ENCODE measurements at places on chromosomes 7 and 10.

- DNase-seq = no peak
Measured at GRCh38 chr10:21160116-21160515, 263.0 kb upstream of the NEBL start.

- no peak for DNase-seq
Measured at GRCh38 chr7:2215851-2216250, 16.9 kb downstream of the MAD1L1 start.

DNA sequence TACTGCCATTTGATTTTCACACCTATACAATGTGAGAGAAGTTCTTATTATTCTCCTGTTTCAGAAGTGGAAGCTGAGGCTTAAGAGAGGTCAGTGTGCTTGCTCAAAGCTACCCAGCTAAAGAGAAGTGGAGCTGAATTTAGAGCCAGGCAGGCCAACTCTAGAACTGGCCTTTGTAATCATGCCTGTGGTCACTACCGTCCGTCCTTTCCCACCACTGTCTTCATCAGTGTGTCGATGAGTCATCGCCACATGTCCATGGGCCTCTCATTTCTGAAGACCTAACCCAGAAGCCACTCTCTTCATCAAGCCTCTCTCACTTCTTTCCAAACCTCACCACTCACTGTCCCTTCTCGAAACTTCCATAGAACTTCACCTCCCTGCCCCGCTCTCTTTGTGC lies 237.8 kb downstream of the KIAA1217 start:
- DNase-seq = no peak

- no peak for DNase-seq
Measured at GRCh38 chr7:110421490-110422241, 669.3 kb upstream of the LRRN3 start.

DNA sequence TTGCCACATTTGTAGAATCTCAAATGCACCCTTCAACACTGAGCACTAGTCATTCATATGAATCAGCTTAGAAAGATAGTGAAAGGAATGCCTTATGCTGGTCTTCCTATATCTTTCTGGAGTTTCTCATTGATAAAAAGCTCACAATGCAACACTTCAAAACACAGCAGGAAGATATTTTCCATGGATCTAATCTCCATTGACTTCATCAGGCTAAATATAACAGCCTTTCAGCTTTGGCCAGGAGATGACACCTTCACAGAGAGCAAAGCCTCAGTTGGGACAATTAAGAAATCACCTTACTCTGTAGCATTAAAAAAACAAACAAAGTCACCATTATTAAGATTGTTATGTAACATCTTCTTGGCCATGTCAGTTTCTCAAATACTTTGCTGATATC lies 6.7 kb downstream of the NRP1 start:
- no peak for DNase-seq

DNA sequence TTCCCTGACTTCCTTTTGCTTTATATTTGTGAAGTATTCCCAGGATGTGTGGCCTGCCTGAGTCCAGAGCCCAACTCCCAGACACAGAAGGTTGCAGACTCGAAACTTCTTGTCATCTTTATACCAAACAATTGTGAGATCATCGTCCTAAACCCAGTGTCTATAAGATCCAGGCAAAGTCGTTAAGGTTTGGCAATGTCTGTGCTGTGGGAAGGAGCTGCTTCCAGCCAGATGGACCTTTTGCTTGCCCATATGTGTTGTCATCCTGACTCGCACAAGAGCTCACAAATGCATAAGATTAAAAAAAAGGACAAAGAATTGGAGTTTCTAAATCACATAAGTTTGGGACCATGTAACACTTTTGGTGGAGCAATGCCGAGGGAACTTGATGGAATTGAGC lies 37.0 kb downstream of the WNT2 start:
- no peak for DNase-seq

DNA sequence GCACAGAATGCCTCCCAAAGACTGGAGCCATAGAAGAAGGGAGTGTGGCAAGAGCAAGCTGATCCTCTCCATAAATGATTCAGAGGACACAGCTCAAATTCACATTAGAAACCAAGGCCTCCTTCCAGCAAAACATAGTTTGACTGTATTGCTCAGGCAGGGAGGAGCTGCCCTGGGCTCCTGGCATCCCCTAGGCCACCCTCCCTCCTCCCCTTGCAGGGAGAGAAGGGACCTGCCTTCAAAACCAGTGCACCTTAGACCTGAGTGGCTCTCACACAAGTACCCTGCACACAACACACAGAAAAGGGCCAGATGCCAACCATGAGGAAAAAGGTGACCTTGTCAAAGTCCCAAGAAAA lies 64.7 kb downstream of the CREB3L2 start:
- no peak for DNase-seq

DNA sequence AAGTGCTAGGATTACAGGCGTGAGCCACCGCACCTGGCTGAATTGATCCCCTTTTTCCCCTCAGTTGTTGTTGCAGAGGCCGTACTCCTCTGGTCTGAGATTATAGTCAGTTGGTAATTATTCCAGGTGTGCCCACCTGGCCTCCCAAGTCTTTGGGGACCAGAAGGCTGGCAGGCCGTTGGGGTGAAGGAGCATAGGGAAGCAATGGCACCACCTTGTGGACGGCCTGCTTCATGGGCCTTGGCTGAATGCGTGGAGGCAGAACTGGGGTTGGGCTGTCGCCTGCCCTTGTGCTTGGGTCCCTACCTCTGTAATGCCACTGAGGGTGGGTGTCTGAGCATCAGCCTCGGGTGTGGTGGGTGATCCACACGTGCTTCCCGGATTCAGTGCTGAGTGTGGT lies 125.7 kb downstream of the RGS10 start:
- DNase-seq = no peak

DNA sequence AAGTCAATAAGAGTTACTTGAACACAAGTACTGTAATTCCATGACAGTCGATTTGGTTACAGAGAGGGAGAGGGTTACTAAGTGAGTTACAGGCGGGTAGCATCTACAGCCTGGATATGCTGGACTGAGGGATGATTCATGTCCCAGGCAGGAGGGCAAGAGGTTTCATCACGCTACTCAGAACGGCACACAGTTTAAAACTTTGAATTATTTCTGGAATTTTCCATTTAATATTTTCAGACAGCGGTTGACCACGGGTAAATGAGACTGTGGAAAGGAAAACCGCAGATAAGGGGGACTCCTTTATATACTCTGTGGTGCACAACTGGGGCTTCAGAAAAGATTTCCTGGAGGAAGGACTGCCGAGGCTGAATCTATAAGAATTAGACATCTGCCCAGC lies 25.7 kb upstream of the LRRC4 start:
- no peak for DNase-seq

DNA sequence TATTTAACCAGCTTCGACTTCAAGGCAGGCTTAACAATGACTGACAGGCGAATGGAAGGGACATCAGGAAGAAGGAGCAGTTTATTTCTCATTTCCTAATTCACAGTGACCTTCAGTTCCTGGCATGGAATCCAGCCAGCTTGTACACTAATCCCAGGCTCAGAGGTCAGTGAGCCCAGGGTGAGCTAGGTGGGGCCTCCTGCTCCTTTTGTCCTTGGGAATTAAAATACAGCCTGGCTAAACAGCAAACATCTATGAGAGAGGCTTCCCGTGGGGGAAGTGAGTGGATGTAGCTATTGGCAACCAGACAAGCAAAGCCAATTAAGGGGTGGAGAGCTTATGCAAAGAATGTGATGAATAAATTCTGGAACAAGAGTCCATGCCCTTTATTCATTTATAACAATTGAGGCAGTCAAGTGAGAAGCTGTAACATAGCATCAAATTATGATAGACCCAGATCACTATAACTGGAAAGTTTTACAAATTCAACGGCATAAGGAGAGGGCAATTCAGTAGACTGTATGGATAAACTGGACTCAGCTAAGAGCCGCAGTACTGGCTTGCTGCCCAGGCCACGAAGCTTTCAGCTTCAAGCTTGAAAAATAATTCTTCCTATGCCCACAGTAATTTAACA lies 57.1 kb downstream of the STK17A start:
- DNase-seq = peak; percentile 20

DNA sequence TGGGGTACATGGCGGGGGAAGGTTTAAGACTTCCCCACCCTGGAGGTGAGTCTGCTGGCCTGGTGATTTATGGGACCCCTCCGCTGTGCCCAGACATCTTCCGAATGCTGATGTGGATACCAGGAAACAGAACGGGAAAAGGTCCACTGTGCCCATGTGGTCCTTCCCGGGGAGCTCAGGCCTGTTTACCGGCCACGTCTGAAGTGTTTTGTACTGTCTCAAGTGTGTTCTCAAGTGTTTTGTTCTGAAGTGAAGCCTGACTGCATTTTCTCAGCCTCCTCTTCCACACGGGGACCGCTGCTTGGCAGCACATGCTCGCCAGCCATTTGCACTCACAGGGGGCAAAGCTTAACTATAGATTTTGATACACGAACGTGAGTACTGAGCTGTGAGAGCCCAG lies 127.2 kb downstream of the TEX36 start:
- no peak for DNase-seq

GRCh38 chr10:96285331-96285752 lies 14.0 kb upstream of the BLNK start:
- no peak for DNase-seq

DNA sequence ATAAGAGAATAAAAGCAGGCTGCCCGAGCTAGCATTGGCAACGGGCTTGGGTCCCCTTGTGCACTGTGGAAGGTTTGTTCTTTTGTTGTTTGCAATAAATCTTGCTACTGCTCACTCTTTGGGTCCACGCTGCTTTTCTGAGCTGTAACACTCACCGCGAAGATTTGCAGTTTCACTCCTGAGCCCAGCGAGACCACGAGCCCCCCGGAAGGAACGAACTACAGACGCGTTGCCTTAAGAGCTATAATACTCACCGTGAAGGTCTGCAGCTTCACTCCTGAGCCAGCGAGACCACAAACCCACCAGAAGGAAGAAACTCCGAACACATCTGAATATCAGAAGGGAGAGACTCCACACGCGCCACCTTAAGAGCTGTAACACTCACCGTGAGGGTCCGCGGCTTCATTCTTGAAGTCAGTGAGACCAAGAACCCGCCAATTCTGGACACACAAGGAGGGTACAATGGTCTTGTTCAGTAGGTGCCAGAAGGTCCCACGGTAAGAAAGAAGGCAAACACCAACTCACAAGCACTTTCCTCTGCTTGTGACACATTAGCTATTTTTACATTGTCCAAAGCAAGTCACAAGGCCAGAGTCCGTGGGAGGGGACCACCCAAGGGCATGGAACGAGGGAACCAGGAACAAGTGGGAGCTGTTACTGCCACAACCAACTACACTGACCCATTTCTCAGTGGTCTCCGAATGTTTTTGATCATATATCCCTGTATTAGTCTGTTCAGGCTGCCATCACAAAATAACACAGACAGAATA lies 29.2 kb upstream of the CACUL1 start:
- no peak for DNase-seq

DNA sequence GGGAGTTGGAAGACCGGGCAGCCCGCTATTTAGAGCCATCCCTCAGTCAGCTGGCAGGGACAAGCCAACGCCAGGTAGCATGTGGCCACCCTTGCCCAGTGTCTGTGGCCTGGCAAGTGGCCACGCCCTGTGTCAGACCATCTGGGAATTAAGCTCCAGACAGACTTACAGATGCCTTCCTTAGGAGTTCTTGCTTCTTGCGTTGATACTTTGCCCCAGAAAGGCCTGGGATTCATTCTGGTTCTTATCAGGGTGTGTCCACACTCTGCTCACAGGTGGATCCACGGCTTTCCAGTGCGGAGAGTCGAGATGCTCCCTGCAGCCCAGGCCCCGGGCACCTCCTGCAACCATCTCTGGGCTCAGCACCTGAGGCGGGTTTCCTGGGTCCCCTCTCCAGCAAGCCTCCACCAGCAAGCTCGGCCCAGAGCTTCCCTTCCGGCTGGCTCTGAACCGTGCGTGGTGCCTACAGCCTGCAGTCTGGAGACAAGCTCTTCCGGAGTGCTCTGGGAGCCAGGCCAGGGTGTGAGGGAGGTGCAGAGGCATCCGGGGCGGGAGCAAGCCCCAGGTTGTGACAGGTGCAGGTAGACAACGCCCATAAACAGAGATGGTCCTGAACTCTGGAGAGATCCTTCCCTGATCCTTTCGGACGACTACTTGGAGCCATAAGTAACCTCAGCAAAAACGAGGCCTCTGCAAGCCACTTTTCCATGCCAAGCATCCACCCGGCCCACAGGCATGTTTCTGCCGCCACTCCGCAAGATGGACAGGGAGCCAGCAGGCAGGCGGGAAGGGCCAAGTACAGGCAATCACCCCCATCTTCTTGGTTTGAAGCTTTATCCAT lies 32.3 kb upstream of the PPIF start:
- no peak for DNase-seq

GRCh38 chr10:119750391-119751230 lies 24.8 kb downstream of the INPP5F start:
- DNase-seq = peak; percentile 52

DNA sequence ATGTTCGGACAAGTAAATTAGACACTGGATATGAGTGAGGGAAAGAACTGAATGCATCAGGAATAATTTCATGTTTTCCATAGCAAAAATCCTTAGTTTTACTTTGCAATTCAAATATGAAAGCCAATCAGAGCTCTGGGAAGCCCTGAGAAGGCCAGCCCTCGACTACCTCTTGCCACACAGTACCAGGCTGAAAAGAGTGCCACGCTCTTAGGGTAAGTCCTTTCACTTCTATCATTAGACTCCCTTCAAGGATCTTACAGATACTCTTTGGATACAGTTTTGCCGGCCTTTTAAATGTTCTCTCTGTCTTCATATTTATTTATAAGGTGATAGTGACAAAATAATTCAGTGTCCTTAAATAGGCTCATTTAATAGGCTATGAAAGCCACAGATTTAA lies 1.9 kb downstream of the COBL start:
- no peak for DNase-seq

DNA sequence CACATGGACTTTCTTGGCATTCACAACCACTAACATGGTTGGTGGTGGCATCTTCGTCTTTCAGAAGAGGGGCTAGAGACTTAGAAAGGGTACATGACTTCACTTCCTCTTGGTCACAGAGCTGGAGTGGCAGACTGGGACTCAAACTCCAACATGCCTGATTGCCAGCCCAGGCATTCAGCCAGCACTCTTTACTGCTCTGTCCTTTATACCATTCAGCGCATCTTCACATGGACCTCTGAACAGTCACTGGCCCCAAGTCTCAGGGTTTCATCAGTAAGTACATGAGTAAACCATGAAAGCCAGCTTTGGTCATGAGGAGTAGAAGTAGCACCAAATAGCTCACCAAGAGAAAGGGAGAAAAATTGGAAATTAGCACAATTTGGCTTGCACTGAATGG lies 148.4 kb upstream of the KLF14 start:
- no peak for DNase-seq

DNA sequence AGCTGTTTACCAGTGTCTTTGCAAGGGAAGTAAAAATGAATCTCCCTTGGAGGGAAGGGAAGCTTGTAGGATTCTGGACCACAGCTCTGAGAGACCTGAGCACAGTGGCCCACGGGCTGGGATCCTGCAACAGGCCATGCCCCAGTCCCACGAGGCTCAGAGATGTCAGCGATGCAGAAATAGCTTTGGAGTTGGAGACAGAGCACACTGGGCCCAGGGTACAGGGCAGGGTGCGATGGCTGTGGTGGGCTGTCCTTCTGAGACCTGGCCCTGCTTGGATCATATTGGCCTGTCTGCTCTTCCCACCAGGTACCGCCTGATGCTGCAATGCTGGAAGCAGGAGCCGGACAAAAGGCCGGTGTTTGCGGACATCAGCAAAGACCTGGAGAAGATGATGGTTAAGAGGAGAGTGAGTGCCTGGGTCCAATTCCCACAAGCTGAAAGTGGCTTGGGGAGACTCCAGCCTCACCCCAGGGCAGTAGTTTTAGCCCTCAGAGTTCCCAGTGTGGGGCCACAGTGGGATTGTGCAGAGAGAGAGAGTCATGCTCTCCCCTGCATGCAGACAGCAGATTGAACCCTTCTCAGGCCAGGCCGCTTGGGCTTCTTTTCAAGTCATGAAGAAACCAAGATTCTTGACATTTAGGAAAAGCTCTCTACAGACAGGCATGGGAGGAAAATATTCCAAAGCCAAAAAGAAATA lies 13.5 kb upstream of the CSGALNACT2 start:
- no peak for DNase-seq

GRCh38 chr10:129940617-129941198 lies 23.4 kb downstream of the EBF3 start:
- no peak for DNase-seq
